NCI-H2171 (cell line): ENCODE measurements at places on chromosomes 1 and 21.
A peak's percentile ranks its signal among the peaks of the same experiment; 100 is the strongest.

GRCh38 chr1:27395441-27396195 is 3.2 kb downstream of the GPR3 start:
- DNase-seq = peak; percentile 87

GRCh38 chr1:230763927-230764591 is 16.9 kb downstream of the CAPN9 start:
- no peak for DNase-seq

GRCh38 chr1:160734301-160734700 is 4.7 kb upstream of the SLAMF7 start:
- no peak for DNase-seq

GRCh38 chr1:228333739-228334115 is 72.9 kb downstream of the TRIM11 start:
- no peak for DNase-seq
